ENCODE measurements at places on chromosomes 3 and 15.

- no peak for DNase-seq
Observed at GRCh38 chr3:35483131-35483530, 156.2 kb upstream of the ARPP21 start.

DNA sequence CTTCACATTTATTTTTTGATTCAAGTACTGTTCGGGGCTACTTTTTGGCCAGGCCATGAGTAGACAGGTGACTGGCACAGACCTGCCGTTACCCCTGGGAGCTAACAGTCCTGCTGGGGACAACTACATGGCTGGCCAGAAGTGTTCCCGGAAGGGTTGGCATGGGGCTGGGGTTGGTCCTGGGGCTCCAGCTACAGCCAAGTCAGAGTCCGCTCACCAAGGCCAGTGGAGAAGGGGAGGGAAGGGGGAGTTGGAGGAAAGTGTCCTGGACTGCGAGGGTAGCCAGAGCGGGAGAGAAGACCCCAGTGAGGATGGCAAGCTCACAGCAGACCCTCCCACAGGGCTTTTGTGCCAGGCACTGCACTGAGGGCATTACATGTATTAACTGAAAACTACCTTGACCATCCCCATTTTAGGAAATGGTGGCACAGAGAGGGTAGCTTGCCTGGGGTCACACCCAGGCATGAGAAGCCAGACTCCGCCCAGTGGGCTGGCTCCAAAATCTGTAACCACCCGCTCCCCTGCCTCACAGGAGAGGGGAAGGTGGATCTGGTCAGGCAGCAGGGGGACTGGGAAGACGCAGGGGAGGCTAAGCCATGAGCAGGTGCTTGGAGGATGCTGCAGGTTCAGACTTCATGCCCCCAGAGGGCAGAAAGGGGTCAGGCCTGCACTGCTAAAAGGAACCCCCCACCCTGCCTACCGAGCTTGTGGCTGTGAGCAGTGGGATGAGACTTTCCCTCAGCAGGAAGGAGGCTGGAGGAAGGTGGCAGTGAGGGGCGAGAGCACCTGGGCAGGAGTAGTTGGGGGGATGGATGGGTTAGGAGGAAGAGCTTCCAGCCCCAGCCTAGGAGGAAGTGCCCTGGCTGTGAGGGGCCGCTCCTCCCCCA, 38.3 kb upstream of the ESYT3 start:
- DNase-seq: no peak

- no peak for DNase-seq
Observed at GRCh38 chr3:161212906-161213305, 8.2 kb upstream of the NMD3 start.

DNA sequence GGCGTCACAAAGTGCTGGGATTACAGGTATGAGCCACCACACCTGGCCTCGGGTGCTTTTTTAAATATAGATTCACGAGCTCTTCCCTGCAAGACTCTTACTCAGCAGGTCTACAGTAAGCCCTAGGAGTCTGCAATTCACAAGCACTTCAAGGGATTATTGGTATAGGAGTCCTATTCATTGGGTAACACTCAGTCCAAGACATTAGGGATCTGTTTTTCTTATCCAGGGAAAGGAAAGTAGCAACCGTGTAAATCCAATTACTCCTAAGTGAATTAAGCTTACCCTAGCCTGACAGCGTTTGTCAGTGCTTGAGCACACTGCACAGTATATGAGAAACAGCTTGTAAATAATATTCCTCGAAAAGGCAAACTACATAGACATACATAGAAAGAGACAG, 109.9 kb downstream of the SENP2 start:
- no peak for DNase-seq
